ENCODE measurements at places on chromosomes 4 and X.
A peak's percentile ranks its signal among the peaks of the same experiment; 100 is the strongest.

GRCh38 chrX:94831364-94831763 lies 1157.4 kb downstream of the FAM133A start:
- DNase-seq = no peak

DNA sequence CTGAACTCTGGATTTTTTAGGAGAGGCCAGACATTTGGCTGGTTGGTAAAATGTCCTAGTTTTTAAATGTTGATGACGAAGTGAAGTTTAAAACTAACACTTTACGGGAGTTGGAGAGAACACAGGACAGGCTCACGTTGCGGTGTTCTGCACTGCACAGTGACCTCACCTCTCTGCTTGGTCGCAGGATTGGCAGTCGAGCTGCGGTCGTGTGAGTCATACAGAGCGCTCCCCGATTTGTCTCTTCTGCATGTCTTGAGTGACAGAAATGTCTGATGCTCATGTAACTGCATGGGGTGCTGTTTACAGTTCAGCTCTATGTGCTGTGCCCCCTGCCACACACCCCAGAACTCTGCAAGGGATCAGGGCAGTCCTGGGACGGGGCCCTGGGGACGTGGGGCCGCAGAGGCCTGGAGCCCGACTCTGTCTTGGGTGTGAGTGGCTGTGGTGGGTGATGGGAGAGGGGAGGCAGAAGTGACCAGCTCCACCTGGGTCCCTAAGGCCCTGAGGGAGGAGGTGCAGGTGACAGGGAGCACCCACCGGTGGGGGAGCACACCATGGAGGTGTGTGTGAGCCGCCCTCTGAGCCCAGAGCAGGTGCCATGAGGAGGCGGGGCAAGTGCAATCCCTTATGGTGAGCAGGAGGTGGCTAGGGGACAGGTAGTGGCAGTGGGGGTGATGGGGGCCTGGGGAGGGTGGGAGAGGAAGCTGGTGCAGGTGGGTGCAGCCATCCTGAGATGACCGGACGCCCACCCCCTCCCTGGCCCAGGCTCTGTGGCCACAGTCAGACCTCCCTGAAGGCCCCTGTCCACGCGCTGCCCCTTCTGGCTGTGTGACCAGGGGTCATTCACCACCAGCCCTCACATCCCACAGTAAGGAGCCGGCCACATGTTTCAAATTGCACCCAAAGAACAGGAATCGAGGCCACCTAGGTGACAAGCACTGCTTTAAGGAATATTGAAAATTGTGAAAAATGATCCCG lies 77.9 kb upstream of the ADRA2C start:
- peak; percentile 29 for DNase-seq

GRCh38 chr4:103429283-103429682 lies 231.1 kb upstream of the CENPE start:
- DNase-seq = no peak

DNA sequence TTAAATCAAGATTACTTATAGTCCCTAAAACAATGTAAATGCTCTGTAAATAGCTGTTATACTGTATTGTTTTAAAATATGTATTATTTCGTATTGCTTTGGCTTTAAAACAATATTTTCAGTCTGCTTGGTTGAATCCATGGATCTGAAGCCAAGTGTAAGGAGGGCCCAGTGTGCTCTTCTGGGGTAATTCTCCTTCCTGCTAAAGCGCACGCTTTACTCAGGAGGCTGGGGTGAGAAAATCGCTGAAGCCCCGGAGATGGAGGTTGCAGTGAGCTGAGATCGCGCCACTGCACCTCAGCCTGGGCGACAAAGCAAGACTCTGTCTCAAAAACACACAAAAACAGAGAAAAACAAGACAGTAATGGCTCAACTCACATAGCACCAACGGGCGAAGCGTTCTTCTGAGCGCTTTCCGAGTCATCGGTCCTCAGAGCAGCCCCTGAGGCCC lies 391 bp upstream of the IDUA start:
- no peak for DNase-seq

All from mucosa of descending colon (tissue), 3 donors.